ENCODE measurements at places on chromosomes 12 and 14.
A peak's percentile ranks its signal among the peaks of the same experiment; 100 is the strongest.

GRCh38 chr12:25801734-25802133 is 156.7 kb upstream of the RASSF8 start:
- DNase-seq, result peak; percentile 78

DNA sequence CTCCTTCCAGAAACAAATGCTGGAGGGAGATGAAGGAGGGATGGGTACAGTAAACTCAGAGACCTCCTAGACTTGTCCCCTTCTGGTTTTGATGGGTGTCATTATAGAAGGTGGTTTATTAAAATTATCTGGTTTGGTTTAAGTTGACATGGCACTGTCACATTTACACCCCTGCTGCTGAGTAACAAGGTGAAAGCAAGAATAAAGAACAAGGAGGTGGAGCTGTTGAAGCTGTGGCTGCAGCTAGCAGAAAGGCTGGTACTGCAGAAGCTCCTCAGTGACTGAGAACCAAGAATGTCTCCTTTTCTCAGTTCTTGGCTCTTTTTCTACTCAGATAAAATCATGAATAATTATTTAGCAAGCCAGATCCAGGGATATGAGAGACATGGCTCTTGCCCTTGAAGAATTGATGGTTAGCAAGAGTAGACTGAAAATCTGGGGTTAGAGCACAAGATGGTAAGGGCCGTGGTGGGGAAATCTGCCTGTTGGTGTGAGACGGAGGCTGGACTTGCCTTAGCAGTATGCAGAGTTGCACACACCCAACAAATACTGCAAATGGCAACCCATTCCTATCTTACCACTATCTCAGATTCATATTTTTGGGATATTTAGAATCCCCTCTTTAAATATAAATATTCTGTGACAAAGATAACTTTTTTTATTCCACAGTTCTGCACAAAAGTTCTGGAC is at the start of gene GZMH:
Gene GZMH, minus strand, starts transcription at position 31 of the 690 bp plus-strand sequence. CDS start 72 bp downstream, outside the sequence.
- DNase-seq, result no peak

DNA sequence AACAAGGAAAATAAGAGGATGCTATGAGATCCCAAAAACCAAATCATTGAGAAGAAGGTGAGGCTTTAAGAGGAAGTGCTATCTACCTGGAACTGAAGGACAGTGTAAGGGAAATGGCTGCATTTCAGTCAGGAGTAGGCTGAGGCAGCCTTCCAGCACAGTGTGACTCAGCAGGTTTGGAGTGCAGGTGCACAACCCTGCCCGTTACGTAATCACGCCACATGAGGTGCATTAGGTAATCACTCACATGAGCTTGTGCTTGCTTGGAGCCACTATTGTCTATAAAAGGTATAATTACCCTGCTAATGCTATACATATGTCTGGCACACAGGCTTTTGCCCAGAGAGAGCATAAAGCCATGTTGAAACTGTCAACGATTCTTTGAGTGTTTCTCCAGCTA is 74.9 kb downstream of the DIO2 start:
- DNase-seq, result no peak

DNA sequence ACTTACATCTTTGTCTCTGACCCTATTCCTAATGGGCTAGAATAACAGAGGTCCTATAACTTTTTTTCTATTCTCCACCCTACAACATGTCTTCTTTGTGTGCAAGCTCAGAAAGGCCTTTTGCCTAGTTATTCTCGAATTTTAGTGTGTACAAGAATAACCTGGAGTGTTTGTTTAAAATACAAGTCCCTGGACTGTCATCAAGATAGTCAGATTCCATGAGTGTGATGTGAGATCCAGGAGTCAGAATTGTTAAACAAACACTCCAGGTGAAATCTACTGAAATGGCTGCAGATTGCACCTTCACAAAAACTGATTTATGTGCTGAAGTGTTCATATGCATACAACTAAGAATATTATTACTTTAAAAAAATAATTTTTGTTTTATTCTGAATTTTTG is 114.4 kb upstream of the DIO2 start:
- no peak for DNase-seq

DNA sequence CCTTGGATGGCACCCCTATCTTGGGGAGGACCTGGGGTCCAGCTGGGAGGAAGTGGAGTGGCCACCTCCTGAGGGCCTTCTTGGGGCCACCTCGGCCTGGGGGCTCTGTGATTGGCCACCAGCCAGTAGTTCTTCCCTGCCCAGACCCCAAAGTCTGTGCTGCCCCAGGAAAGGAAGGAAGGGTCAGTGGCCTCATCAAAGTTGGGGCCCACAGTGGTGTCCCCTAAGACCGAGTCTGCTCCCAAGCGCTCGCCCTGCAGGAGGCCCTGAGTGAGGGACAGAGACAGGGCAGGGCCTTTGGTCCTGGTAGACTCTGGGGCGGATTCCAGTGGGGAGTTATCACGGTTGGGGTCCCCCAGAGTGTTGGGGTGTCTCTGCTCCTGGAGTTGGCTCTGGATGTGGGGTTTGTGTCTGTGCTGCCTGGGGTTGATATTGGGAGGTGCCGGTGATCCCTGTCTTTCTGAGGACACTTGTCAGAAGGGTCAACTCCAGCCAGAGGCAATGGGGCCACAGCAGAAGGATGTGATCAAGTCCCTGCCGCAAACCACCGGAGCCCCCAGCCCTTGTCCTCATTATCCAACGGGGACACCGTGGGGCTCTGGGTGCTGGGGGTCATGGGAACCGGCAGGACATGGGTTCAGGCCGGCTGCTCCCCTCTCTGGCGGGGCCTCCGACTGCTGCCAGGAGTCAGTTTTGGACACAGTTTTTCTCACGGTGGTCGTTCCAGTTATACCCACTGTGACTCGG is 364.3 kb downstream of the TMEM121 start:
- DNase-seq, result no peak

DNA sequence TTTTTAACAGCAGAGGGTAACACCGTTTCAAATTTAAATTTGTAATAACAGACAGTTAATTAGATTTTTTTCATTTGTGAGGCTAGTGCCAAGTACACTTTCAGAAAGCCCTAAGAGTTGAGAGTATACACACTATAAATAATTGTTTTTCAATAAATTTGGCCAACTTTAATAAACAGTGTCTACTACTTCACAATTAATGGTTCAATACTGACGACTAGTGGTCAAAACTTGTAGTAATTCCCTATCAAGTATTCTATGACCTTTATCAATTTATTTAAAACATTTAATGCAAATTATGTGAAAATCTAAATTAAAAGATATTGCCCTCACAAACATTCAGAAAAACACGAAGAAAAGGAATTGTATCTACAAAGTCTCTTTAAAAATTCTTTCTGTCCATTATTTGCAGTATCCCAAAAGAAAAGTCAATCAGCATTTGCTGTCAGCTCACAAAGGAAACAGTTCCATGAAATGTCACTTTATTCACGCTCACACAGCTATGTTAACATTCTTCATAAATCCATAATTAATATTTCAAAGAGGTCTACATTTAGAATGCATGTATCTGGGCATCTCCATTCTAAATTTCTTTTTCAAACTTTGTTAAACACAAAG is 91.2 kb downstream of the CEP128 start:
- peak; percentile 16 for DNase-seq

DNA sequence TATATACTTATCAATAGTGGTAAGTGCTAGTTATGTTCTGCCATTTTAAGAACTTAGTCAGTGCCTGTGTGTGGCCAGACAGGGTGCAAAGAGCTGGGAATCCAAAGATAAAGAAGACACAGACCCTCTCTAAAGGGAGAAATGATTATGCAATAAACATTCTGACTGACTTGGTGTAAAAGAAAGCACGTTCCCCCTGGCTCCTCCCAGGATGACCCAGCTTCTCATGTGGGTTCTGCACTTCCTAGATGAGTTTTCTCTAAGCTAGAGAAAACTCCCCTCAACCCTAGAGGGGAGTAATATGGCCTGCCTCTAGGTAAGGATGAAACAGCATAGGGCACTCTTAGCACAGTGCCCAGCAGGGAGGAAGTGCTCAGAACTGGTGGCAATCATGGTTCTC is 231.2 kb downstream of the VRK1 start:
- DNase-seq, result no peak

DNA sequence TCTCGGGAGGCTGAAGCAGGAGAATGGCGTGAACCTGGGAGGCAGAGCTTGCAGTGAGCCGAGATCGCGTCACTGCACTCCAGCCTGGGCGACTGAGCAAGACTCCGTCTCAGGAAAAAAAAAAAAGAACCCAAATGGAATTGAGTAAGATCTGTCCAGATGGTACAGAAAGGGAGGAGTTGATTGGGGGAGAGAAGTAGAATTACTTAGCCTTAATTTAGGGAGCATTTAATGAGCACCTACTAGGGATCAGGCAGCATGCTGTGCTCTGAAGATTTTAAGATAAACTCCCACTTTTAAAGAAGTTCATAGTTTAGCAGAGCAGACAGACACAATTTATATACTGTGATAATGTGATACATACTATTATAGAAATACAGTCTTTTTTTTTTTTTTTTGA is 4.5 kb downstream of the RAB5B start:
- DNase-seq, result no peak

- DNase-seq, result no peak
Measured at GRCh38 chr12:46534327-46534840, 161.8 kb upstream of the SLC38A2 start.

GRCh38 chr12:7605900-7606465 is 59.7 kb downstream of the APOBEC1 start:
- DNase-seq, result no peak

Measured in SK-N-MC (cell line).